ENCODE measurements at places on chromosomes 11 and 22.

DNA sequence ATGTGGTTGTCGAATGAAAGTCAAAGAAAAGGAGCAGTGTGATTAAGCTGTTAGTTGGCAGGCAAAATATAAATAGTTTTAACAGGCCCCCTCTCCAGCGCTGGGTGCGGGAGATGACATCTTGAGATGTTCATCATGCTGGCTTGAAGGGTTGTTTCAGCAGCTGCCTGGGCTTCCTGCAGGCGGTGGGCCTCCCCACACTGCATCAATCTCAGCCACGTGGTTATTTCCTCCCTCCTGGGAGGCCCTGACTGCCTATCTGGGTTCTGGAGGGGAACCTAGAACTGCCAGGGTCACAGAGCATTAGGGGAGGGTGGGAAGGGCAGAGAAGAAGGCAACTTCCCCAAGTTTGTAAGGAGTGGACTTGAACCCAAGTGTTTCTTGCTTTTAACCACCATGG lies 173.3 kb upstream of the SYT13 start:
- no peaks in the 10 kb centered on the region for H3K36me3 ChIP-seq
- no peaks in the 10 kb centered on the region for H3K4me1 ChIP-seq
- H3K27ac ChIP-seq: no peak overlapping the region
- H3K4me3 ChIP-seq: no peak overlapping the region
- no peak for DNase-seq

DNA sequence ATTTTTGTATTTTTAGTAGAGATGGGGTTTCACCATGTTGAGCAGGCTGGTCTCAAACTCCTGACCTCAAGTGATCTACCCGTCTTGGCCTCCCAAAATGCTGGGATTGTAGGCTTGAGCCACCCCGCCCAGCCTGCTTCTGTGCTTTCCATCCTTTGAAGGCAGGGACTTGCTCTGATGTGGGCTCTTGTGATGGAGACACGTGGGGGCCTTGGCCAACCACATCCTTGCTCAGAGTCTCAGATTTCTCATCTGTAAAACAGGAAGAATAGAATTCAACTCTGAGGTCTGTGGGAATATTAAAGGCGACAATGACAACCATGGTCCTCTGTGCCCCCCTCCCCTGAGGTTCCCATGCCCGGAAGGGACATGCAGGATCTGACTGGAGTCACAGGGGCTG lies 3.8 kb upstream of the GGA1 start:
- H3K4me3 ChIP-seq: no peak overlapping the region
- no peak overlapping the region for H3K27ac ChIP-seq
- DNase-seq: no peak
- peaks cover 12% of the 10 kb centered on the region for H3K4me1 ChIP-seq
- no peaks in the 10 kb centered on the region for H3K27me3 ChIP-seq

DNA sequence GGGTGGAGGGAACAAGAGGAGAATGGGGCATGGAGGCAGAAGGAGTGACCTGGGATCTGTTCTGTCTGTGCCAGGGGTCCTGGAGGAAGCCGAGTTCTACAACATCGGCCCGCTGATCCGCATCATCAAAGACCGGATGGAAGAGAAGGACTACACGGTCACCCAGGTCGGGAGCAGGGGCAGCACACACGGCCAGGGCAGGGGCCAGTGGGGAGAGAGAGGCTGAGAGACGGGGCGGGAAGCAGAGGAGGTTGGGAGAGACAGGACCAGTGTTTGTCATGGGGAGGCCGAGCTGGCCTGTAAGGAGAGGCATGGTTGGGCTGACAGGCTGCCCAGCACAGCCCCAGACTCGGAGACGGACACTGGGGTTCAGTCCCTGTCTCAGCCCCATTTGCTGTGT lies 4.7 kb downstream of the KCTD17 start:
- no peaks in the 10 kb centered on the region for H3K27me3 ChIP-seq
- DNase-seq: no peak
- H3K4me3 ChIP-seq: no peak overlapping the region
- no peak overlapping the region for H3K27ac ChIP-seq
- peaks cover 10% of the 10 kb centered on the region for H3K36me3 ChIP-seq
- H3K4me1 ChIP-seq: peaks cover 7% of the 10 kb centered on the region

GRCh38 chr22:25843660-25844405 lies 101.8 kb downstream of the MYO18B start:
- H3K27me3 ChIP-seq: no peaks in the 10 kb centered on the region
- H3K4me1 ChIP-seq: no peaks in the 10 kb centered on the region
- DNase-seq: no peak
- H3K27ac ChIP-seq: no peak overlapping the region

GRCh38 chr11:23112987-23113886 lies 253.0 kb upstream of the CCDC179 start:
- H3K27ac ChIP-seq: no peak overlapping the region
- no peaks in the 10 kb centered on the region for H3K4me1 ChIP-seq
- H3K27me3 ChIP-seq: no peaks in the 10 kb centered on the region

DNA sequence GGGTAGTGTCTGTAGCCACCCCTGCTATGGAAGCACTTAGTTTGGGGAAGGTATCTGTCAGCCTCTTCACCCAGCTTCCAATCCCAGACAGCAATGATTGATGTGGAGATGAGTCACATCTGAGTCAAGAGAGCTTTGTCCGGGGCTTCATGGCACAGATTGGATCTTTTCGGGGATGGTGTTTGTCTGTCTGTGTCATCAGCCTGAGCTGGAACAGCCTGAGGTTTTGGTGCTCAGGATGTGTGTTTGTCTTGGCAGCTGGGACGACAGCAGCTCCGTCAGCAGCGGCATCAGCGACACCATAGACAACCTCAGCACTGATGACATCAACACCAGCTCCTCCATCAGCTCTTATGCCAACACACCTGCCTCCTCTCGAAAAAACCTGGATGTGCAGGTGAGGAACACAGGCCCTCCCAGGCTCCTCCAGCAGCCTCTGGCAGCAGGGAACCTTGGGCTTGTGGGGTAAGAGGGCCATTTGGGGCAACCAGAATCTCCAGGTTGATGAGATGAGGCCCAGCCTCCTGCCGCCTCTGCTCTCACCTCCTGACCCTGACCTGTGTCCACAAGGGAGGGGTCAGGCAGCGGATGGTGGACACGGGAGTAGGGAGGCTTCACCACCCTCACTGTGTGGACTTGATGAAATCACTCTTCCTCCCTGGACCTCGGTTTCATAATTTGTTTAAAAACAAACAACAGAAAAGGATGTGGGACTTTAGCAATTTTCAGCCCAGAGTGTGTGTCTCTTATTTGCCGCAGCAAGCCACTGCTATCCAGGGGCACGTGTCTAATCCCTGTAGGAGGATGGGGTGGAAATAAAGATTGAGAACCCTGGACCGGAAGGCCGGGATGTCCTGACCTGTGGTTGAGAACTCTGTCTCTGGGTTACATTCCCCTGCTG lies 124.3 kb downstream of the DBX1 start:
- no peak for DNase-seq
- no peak overlapping the region for H3K4me3 ChIP-seq
- no peaks in the 10 kb centered on the region for H3K27me3 ChIP-seq
- peaks cover 20% of the 10 kb centered on the region for H3K4me1 ChIP-seq

DNA sequence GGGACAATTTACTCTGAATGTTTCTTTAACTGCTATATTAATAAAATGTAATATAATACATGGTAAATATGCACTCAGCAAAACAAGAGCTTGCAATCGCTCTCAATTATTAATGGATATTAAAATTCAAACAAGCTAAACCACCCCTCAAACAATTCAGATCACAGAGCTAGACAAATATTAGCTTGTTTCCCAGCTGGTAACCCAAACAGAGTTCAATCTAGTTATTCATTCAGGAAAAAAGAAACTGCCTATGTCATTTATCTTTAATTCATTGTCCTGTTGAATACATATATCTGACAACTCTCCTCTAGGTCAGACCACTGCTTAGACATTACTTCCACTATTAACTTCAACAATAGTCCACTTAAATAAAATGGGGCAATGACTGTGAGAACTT lies 78.7 kb downstream of the SERGEF start:
- H3K27me3 ChIP-seq: no peaks in the 10 kb centered on the region
- no peak for DNase-seq
- no peaks in the 10 kb centered on the region for H3K36me3 ChIP-seq
- 0 out of 2 replicates have a peak, but pooled peaks cover 1% of the 10 kb centered on the region for H3K4me1 ChIP-seq
- H3K27ac ChIP-seq: no peak overlapping the region

DNA sequence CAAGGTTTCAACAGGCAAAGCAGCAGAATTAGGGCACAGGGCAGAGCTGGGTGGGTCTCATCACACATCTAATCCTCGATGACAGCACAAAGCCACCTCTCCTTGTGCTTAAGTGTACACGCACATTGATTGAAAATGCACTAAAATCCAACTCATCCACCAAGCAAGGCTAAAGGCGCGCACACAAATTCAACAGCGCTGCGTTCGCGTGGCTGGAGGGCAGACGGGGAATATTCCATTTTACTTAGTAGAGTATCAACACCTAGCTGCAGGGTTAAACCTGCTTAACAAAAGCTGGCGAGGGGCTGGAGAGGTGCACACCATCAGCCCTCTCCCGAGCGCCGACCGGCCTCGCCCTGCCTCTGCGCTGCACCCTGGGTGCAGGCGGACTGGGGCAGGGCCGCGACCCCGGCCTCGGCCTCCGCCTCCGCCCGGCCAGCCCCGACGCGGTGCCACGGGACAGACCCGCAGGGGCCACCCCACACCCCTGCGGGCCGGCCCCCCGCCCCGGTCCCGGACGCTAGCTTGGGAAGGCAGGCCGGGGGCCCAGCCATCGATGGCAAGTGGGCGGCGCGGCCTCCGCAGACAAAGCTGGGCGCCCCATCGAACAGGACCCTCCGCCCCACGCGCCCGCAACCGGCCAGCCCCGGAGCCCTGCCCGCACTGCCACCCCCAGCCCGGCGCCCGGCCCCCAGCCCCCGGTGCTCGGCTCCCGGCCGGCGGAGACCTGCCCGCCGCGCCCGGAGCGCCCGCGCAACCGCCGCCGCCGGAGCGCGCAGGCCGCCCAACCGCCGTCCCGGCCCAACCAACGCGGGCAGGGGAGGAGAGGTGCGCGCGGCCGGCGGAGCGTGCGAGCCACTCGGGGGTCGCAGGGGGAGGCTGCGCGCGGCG lies 929 bp downstream of the PRDM10 start:
- H3K27me3 ChIP-seq: no peaks in the 10 kb centered on the region
- peak; percentile 60 for DNase-seq
- H3K4me1 ChIP-seq: no peaks in the 10 kb centered on the region
- H3K36me3 ChIP-seq: no peaks in the 10 kb centered on the region
- H3K27ac ChIP-seq: peak overlapping the region; percentile 99

- H3K36me3 ChIP-seq: peaks cover 5% of the 10 kb centered on the region
- H3K4me3 ChIP-seq: no peak overlapping the region
- no peaks in the 10 kb centered on the region for H3K27me3 ChIP-seq
- no peak overlapping the region for H3K27ac ChIP-seq
- H3K4me1 ChIP-seq: no peaks in the 10 kb centered on the region
Observed at GRCh38 chr11:107804971-107805370, 53.6 kb downstream of the SLC35F2 start.

GRCh38 chr11:28729339-28729738 lies 621.2 kb downstream of the METTL15 start:
- H3K36me3 ChIP-seq: no peaks in the 10 kb centered on the region
- H3K27me3 ChIP-seq: no peaks in the 10 kb centered on the region
- H3K27ac ChIP-seq: no peak overlapping the region
- H3K4me3 ChIP-seq: no peak overlapping the region
- DNase-seq: no peak
- H3K4me1 ChIP-seq: no peaks in the 10 kb centered on the region

DNA sequence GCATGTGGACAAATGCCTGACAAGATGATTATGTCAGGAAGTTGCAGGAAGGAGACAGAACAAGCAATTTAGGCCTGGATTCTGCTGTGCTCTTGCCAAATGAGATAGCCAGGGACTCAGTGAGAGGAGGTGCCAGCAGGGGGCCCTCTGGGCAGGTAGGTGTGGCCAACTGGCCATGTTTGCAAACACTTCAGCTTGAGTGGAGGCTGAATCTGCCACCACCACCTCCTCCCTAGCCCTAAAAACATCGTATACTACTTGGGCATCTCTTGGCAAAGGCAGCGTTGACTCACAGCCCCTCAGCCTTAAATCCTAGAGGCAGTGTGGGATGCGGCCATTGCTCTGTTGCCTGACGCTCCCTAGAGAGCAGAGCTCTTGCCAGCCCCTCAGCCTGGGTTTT lies 95.1 kb upstream of the PLET1 start:
- no peak overlapping the region for H3K4me3 ChIP-seq
- H3K27ac ChIP-seq: no peak overlapping the region
- 0 out of 2 replicates have a peak, but pooled peaks cover 3% of the 10 kb centered on the region for H3K4me1 ChIP-seq
- DNase-seq: peak; percentile 56

DNA sequence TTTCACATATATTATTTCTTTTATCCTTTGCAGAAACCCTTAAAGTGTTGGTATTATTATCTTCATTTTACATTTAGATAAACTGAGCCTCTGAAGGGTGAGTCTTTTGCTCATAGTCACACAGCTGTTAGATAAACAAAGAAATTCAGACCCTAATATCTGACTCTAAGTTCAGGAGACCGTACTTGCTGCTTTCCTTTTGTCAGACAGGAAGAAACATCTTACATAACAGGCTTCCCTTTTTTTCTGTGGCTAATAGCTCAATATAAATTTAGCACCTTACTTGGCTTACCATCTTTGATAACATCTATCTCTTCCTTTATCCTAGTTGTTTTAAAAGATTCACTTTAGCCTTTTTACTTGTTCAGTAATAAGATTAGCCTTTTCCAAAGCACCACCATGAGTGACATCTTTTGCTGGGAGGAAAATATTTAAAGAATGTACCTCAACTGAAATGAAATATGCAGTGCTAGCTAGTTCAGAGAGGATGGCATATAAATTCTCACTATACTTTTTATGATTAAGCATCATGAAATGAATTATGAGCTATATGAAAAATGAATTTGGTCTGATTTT lies 128.6 kb downstream of the WNT11 start:
- H3K27ac ChIP-seq: no peak overlapping the region
- H3K4me3 ChIP-seq: no peak overlapping the region
- no peaks in the 10 kb centered on the region for H3K36me3 ChIP-seq
- DNase-seq: no peak

GRCh38 chr22:50257041-50257440 lies 4.4 kb downstream of the MAPK12 start:
- no peak overlapping the region for H3K27ac ChIP-seq
- no peak for DNase-seq
- peaks cover 13% of the 10 kb centered on the region for H3K27me3 ChIP-seq
- H3K36me3 ChIP-seq: no peaks in the 10 kb centered on the region
